ENCODE measurements at places on chromosomes 6 and 20.

DNA sequence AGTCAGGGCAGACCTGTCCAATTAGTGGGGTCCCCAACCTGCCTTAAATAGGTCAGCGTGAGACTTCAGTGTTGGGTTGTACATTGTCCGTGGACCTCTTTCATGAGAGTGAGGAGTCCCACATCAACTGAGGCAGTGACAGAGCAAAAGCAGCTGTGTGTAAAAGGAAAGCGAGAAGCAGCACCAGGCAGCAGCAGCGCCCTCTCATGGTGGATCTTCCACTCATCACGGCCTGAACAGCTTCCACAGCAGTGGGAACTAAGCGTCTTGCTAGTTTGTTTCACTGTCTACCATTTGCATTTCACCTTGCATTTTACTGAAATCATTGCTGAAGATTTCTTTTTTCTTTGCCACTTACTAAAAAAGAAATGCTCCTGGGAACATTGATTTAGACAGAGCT lies 333.8 kb downstream of the PKHD1 start:
- peak; percentile 37 for DNase-seq

DNA sequence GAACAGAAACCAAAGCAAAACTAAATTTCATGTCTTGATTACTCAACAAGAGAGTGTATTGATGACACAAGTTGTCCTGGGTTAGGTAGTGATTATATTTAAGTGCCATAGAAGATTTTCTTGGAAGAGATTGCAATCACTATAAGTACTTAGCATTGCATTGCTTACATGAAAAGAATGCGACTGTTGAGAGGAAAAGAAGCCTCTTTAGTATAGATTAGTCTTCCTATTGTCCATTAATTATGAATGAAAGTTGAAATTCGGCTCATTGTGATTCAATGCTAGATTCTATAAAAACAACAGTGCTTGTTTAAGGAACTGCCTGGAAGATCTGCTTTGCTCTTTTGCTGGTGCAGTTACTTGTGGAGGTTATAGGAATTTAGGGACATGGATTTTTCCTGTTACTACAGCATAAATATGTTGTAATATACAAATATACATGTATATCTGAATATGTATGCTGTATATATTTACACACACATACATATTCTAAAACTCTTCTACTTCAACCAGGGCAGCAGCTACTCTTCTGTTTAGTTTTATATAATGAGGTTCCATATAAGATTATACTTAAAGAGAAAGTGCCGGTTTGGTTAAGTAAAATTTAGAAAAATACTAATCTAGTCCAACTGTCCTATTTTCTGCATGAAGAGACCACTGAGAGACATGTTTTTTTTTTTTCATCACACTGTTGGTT lies 796.3 kb downstream of the KIF16B start:
- no peak for DNase-seq

DNA sequence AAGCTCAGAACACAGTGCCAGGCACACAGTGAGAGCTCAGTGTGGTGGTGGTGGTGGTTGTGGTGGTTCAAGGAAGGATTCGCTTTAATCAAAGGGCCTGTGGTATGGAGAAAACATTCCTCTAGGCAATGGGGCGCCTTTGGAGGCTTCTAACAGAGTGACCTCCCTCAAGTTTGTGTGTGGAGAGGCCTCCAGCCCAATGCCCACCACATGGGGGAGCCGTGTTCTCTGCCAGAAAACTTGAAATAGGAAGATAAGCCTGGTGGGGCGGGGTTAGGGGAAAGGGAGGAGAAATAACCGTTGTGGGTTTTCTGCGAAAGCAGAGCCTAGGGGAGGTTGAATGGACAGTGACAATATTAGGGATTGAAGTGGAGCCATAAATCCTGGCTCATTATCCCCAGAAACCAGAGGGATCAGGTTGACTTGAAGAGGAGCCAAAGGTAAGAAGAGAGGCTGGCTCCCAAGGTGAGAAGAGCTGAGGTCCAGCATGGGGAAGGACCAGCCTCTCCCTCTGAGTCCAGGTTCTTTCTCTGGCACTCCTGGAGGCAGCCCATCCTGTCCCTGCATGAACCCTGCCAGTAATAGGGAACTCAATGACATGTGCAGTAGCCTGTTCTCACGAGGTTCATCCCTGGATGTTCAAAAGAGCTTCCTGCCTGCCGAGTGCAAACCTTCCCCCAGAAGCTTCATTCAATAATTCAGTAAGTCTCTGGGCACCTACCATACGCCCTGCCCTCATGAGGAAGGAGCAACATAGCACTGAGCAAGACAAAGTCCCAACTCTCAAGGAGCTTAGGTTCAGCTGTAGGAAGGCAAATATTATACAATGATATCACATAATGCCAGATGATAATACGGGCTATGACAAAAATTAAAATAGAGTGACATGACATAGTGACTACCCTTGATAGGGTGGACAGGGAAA lies 51.4 kb downstream of the TGM2 start:
- DNase-seq = no peak

DNA sequence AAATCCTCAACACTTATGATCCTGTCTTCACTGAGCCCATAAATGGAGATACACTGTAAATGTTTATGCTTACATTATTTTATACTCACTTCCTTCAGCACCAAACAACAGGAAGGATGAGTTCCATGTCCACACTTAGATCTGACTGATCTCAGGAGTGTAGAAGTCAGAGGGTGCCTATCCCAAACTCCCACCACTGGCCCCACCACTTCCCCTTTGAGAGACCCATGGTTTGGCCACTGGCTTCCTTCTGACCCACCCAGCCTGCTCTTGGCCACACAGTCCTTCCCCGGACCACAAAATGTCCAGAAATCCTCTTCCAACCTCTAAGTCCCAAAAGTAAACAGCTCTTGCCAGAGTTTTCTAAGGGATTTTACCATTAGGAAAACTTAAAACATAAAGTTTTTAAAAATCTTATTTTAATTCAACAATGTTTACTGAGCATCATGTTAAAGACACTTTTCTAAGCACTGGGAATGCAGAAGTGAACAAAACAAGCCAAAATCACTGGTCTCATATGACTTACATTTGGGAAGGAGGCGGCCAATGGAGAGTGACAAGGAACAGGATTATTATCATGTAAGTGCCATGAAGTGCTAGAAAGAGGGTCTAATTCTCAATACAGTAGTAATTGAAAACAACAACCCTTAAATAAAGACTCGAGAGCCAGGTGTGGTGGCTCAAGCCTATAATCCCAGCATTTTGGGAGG lies 103.8 kb downstream of the NRSN1 start:
- DNase-seq = no peak
